Hematopoietic multipotent progenitor cell treated with erythropoietin and hydrocortisone succinate and interleukin-3 and kit ligand, for 8 days (in vitro differentiated cells): ENCODE measurements at places on chromosomes 2 and 18.

- DNase-seq, result no peak
Observed at GRCh38 chr2:40138314-40138713, 313.6 kb downstream of the SLC8A1 start.

DNA sequence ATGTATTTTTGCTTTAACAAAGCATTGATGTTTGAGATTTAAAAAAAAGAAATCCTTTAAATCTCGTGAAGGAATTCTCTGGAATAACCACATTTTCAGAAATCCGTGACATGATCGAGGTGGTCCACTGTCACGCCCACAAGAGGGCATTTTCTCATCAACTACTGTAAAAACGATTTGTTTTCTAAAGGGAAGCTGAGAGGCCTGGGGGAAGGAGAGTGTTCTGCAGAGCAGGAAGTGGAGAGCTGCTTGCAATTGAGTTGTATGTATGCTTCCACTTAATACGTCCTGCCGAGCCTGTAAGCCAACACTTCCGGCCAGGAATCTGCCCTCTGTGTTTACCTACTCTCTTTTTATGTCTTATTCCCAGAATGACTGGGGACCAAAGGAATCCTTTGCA is 19.4 kb downstream of the KLHL29 start:
- DNase-seq, result no peak

DNA sequence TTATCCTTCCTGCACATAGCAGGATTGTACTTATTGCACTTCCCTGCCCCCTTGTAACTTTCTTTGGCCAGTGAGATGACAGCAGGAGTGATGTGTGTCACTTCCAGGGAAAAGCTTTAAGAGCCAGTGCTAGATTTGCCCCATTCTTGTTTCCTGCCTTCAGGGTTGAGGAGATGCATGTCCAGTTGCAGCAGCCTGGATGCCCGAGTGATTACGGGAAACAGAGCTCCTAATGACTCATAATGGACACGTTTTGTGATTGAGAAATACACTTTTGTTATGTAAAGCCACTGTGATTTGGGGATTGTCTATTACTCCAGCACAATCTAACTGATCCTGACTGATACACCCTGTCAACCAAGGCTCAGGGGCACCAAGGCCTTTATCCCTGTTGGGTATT is 5.0 kb upstream of the TET3 start:
- no peak for DNase-seq

DNA sequence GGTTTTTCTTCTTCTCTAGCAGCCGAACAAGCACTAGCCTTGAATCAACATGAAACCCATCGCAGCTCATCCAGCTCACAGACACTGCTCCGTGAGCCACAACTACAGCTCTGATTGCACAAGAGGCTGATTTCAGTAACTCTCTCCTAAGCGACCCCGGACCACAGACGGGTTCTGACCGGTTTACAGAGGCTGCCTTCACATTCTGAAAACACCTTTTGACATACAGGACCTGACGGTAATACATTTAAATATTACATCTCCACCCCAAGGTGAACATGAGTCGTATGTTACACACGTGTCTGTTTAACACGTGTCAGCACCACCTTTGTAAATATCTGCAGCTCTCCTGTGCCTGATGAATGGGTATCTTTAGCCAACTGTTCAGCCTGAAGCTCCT is 120.7 kb downstream of the TMEM18 start:
- no peak for DNase-seq

DNA sequence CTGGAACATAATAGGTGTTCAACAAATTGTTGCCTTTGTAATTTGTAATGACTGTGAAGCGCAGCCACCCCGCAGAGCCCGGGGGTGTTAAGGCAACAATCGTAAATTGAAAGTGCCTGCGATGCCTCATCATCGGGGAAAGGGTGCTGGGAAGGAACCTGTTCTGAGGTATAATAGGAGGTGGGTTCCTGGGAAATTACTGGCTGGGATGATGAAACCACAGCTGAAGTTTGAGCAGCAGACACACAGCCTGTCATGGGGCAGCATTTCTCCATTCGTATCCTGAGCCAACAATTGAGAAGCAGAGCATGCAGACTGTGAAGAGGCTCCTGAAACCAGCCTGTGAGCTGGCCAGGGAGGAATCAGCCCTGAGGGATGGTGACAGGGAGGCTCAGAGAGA is 404.0 kb upstream of the MYT1L start:
- DNase-seq, result no peak
